ENCODE measurements at places on chromosomes 3 and 15. TPM values are rescaled to one million over a fixed set of nuclear protein-coding genes. Genes with fewer than 3 reads are reported as not detected.

The TRPM1 gene
- not detected for total RNA-seq

The SGO1 gene
- total RNA-seq: 15.5 TPM

The TNNC1 gene
- total RNA-seq: not detected

The MB21D2 gene
- total RNA-seq: 7.4 TPM

The EFCC1 gene
- 0.73 TPM for total RNA-seq

- H3K27me3 ChIP-seq: peaks cover 1% of the 10 kb centered on the region
- no peak for DNase-seq
- no peak overlapping the region for H3K4me3 ChIP-seq
- no peaks in the 10 kb centered on the region for H3K4me1 ChIP-seq
Measured at GRCh38 chr15:68417051-68417450, 14.9 kb downstream of the ITGA11 start.

- no peak for DNase-seq
- H3K27me3 ChIP-seq: no peaks in the 10 kb centered on the region
- H3K4me3 ChIP-seq: no peak overlapping the region
- no peaks in the 10 kb centered on the region for H3K4me1 ChIP-seq
- H3K36me3 ChIP-seq: no peaks in the 10 kb centered on the region
- no peak overlapping the region for H3K27ac ChIP-seq
Measured at GRCh38 chr15:58492661-58493397, 61.0 kb downstream of the LIPC start.

- H3K36me3 ChIP-seq: no peaks in the 10 kb centered on the region
- no peak for DNase-seq
- no peak overlapping the region for H3K4me3 ChIP-seq
- H3K27me3 ChIP-seq: no peaks in the 10 kb centered on the region
- H3K4me1 ChIP-seq: peaks cover 22% of the 10 kb centered on the region
- no peak overlapping the region for H3K27ac ChIP-seq
Measured at GRCh38 chr3:107963581-107963980, 127.2 kb downstream of the CD47 start.

DNA sequence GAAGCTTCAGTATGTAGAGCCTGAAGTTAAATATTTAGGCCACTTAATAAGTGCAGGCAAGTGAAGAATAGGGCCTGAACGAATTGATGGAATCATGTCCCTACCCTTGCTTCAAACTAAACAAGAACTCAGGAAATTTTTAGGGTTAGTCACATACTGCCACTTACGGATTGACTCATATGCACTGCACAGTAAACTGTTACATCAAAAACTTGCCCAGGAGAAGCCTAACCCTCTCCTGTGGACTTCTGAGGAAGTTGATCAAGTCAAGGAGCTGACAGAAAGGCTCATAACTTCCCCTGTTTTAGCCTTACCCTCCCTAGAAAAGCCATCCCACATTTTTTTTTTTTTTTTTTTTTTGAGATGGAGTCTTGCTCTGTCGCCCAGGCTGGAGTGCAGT is 20.6 kb upstream of the KBTBD12 start:
- H3K4me3 ChIP-seq: no peak overlapping the region
- H3K27me3 ChIP-seq: no peaks in the 10 kb centered on the region
- no peak overlapping the region for H3K27ac ChIP-seq
- H3K4me1 ChIP-seq: no peaks in the 10 kb centered on the region
- H3K36me3 ChIP-seq: no peaks in the 10 kb centered on the region

GRCh38 chr3:108947855-108948254 is 5.8 kb downstream of the GUCA1C start:
- no peak for DNase-seq
- no peak overlapping the region for H3K27ac ChIP-seq
- no peaks in the 10 kb centered on the region for H3K27me3 ChIP-seq
- no peaks in the 10 kb centered on the region for H3K36me3 ChIP-seq
- no peaks in the 10 kb centered on the region for H3K4me1 ChIP-seq
